ENCODE measurements at places on chromosomes 4 and X.
A peak's percentile ranks its signal among the peaks of the same experiment; 100 is the strongest.

- DNase-seq, result no peak
Observed at GRCh38 chrX:133726211-133726630, 259.2 kb downstream of the GPC3 start.

- DNase-seq, result no peak
Observed at GRCh38 chr4:10295301-10295700, 161.9 kb downstream of the ZNF518B start.

DNA sequence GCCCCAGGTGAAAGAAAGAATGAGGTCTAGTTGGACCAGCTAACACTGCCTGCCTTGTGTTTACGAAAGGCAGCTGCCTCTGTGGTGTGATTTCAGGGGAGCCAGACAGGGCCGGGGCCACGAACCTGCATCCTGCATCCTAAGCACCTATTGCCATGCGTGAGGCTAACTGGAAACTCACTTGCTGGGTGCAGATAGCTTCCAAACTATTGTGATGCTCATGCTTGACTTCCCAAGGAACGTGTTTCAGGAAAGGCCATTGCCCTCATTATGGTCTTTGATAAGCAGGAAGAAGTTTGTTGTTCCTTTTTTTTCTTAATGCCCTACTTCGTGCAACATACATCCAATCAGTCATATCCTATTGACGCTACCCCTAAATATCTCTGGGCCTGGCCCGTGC lies 2.3 kb upstream of the IRF2 start:
- no peak for DNase-seq

DNA sequence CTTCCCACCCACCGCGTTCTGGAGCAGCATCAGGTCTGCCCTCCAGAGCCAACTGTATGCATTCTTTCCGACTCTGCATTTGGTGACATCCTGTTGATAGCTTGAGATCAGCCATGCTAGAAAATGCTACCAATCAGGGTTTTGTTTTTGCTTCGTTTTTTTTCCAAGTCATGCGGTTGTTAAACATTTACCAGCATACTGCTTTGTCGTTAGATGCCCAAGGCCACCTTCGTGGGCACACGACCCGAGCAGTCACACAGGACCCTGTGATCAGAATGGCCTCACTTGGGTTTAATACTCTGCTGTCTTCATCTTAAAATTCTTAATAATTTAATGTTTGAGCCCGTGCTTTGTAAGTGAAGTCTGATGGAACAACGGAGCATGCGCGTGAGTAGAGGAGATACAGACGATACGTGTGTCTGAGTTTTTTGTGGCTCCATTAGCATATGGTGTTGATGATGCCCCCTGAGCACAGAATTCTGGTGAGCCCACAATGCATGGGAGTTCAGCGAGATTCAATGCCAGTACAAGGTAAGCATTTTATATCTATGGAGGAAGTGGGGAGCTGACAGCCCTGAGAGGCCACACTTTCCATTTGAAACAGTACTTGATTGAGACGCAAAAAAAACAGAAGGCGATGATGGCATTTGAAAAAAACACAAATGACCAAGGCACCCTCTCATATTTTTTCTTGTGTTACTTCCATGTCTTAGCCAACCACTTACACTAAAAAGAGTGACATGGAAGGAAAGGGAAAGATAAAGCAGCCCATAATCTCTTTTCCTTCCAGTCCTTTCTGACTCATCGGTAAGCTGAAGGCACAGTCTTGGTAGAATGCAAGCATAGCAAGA lies 323.6 kb downstream of the BCOR start:
- DNase-seq, result no peak

GRCh38 chr4:184446132-184446658 lies 28.2 kb downstream of the IRF2 start:
- no peak for DNase-seq

- peak; percentile 95 for DNase-seq
Observed at GRCh38 chrX:283115-283845, 2.1 kb downstream of the PLCXD1 start.

DNA sequence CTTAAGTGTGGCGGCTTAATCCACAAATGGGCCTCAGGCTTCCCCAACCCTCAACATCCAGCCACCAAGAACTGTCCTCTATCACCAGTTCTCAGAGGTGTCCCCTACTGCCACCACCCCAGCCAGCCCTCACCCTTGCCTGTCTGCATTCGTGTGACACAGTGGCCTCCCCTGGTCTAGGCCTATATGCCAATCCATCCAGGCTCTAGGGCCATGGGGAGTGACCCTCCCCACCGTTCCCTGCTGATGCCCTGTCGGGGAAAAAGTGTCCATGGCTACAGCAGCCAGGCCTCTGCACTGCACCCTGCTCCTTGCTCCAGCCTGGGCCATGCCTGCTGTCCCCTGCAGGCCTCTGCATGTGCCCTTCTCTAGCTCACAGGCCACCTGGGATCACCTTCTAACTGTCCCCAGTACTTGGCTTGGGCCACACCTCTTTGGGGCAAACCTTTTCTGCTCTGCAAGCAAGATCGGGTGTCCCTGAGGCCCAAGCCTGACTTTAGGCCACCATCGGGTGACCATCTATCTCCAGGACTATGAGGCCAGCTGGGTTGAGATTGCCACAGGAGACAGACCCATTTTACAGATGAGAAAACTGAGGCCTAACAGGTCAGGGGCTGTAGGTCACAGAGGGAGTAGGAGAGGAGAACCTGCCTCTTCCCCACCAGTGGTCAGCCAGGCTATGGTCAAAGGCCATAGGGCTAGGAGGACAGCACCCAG lies 75.8 kb downstream of the JAKMIP1 start:
- no peak for DNase-seq

GRCh38 chr4:142265536-142265935 lies 580.6 kb downstream of the INPP4B start:
- DNase-seq, result no peak

DNA sequence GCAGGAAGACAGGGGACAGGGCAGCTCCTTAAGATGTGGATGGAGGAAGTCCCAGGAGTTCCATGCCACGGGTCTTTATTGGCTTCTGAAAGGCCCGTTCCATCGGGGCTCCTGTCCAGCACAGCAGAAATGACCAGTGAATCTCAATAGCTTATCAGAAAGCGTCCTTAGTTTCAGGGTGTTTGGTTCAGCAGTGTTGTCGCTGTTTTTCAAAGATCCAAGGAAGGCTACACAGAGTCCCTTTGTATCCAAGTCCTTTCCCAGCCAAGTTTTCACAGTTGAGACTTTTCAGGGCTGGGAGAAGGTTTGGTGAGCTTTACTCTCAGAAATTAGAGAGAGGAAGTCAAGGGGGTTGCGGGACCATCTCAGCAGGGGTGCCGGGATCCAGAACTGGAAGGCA lies 5.0 kb upstream of the ZCCHC4 start:
- no peak for DNase-seq

- no peak for DNase-seq
Observed at GRCh38 chr4:165088366-165088765, 24.3 kb downstream of the TMEM192 start.

GRCh38 chr4:184969610-184970009 lies 48.7 kb upstream of the HELT start:
- DNase-seq, result no peak

GRCh38 chr4:38128478-38129459 lies 168.6 kb downstream of the PTTG2 start:
- peak; percentile 61 for DNase-seq

DNA sequence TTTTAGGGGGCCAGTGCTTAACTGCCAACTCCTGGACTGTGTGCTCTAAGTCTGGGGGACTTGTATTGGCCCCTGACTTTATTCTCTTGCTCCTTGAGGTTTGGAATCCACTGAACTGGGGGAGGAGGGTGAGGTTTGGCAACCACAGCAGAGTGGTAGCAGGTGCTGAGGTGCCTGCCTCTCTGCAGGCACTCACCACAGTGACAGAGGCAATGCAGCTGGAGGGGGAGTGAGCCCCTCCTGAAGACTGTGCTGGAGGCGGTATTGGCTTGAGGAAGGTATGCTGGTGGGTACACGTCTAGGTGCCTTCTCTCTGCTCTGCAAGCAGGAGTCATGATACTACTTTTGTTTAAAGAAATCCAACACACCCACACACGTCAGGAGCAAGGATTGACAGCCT lies 24.6 kb downstream of the CFAP299 start:
- no peak for DNase-seq
